ENCODE measurements at places on chromosomes 6 and 20. TPM values are rescaled to one million over a fixed set of nuclear protein-coding genes. Genes with fewer than 3 reads are reported as not detected.

Gene PTPRT
- 34.7 TPM for total RNA-seq

Gene OOEP
- total RNA-seq: not detected

Gene TSBP1
- total RNA-seq: not detected

Gene GJA10
- not detected for total RNA-seq

Gene HLA-DMA
- 1.5 TPM for total RNA-seq

Gene CGAS
- 1.2 TPM for total RNA-seq

Gene SSTR4
- total RNA-seq: not detected

Gene SLC44A4
- total RNA-seq: not detected

Gene ABHD16B
- not detected for total RNA-seq

Gene DLK2
- total RNA-seq: 4.4 TPM

Gene ANKRD66
- total RNA-seq: 0.25 TPM

Gene ARG1
- 1.2 TPM for total RNA-seq

Gene SDC4
- 0.98 TPM for total RNA-seq

Gene F13A1
- 3.2 TPM for total RNA-seq

Gene B3GAT2
- total RNA-seq: 23.4 TPM

Gene PPP1R3D
- 1.7 TPM for total RNA-seq

Gene GRM1
- total RNA-seq: 12.8 TPM

Gene RGS17
- total RNA-seq: 81.4 TPM

Gene SLC22A7
- total RNA-seq: 0.25 TPM

Gene TNF
- not detected for total RNA-seq

Gene CCDC170
- 0.74 TPM for total RNA-seq

Gene TMEM217
- 0.49 TPM for total RNA-seq

Data from temporal lobe (tissue), 4 donors.